ENCODE measurements at places on chromosomes 2 and 18.
A peak's percentile ranks its signal among the peaks of the same experiment; 100 is the strongest.

DNA sequence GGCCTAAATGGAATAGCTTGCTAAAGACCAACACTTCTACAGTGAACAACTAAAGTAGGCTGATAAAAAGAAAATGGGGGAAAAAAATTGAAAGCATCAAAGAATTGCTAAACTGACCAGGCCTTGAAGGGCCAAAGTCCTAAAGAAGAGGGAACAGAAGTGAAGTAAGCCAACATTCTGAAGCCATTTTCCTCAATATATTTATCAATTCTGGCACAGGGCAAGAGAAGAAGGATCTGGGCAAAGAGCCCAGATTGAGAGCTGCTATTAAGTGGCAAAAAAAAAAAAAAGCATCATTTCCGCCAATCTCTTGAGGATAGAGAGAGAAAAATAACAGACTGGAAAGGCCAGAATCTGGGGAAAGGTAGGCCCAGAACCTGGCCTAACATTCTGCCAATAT, 25.7 kb downstream of the FANCL start:
- DNase-seq, result no peak

GRCh38 chr2:101428422-101429176, 41.3 kb upstream of the CREG2 start:
- no peak for DNase-seq

- no peak for DNase-seq
These were observed 178.6 kb upstream of the ZNF804A start for GRCh38 chr2:184419744-184420143.

- DNase-seq, result peak; percentile 46
These were observed 73.1 kb upstream of the BZW1 start for GRCh38 chr2:200738590-200738989.

DNA sequence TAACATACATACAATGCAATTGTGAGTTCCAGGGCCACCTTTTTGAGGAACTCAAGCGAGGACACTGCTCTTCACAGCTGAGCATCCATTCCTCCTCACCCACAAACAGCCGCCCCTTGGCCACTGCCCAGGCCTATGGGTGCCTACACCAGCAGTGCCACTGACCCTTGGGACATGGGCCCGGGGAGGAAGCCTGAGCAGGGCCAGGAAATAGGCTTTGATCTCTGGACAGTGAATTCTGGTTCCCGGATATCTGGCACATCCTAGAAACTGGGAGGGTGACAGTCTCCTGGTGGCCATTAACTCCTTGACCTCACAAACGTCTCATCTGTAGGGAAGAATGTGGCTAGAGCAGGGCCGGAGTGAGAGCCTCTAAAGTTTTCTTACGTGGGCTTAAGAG, 5.5 kb upstream of the TTL start:
- no peak for DNase-seq
